ENCODE measurements at places on chromosomes 1 and 21.

DNA sequence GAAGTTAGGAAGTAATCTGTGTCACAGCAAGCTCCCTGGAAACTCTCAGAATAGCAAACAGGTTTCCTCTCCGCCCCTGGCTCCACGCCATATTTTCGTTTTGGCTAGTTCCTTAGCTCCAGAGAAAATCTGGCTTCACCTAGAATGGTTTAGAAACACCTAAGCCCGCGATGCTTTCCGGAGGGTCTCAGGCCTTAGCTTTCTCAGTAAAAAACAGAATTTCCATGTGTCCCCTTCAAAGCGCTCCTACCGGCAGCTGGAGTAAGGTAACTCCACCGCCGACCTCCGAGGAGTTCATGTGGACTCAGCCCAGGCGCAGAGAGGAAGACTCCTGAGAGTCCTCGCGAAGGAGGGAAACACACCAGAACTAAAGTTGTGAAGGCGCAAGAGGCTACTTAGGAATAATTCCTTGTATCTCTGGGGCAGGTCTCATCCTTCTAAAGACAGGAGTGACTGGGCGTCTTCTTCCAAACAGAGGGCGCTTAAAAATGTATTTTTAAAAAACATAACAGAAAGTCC lies 406 bp downstream of the KIAA0040 start:
- DNase-seq: no peak

DNA sequence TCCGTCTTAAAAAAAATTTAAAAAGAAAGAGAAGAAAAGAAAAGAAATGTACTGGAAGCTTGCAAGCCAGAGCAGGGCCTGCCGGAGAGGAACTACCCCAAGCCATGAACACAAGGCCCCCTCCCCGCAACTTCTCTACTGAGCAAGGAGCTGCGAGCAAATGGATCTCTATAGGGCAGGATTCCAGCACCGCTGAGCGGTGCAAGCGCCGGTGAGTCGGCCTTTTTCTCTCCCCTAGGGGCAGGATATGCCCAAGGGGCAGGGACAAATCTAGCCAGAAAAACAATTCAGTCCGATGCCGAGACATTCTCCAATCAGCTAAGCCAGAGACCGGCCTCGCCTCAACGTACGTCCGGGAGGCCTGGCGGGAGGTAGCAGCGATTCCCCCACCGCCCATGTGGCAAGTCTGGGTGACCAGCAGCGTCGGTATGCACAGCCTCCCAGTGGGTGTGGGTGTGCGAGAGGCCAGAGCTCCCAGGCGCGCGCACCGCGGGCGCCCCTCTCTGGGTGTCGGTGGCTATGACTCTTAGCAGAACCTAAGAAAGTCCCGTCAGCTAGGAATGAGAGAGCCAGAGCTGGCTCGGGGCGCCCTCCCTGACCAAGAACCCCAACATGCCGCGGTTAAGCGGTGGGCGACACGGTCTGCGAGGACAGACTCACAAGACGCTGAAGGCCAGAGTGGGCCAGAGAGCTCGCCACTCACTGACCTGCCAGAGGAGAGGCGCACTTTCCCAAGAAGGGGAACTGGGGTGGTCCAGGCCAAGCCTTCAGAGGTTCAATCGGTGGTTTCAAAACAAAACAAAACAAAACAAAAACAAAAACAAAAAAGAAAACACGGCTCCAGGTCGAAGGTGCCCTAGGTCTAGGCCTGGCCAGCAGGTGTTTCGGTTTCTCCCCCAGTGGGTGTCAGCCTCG lies 1.9 kb downstream of the CSMD2 start:
- DNase-seq: peak; percentile 77

GRCh38 chr1:21900766-21901472 lies 36.2 kb downstream of the HSPG2 start:
- no peak for DNase-seq

DNA sequence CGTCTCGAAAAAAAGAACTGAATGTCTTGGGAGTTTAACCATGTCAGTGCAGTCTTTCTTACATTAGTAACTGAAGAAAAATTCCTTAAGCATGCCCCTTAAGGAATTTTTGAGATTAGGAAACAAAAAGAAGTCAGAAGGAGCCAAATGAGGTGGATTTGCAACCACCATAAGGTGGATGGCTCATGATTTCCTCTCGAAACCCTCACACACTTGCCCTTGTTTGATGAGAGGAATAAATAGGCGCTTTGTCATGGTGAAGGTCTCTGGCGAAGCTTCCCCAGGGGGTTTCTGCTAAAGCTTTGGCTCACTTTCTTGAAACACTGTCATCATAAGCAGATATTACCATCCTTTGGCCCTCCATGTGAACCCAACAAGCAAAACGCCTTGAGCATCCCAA lies 68.2 kb downstream of the POFUT2 start:
- no peak for DNase-seq

DNA sequence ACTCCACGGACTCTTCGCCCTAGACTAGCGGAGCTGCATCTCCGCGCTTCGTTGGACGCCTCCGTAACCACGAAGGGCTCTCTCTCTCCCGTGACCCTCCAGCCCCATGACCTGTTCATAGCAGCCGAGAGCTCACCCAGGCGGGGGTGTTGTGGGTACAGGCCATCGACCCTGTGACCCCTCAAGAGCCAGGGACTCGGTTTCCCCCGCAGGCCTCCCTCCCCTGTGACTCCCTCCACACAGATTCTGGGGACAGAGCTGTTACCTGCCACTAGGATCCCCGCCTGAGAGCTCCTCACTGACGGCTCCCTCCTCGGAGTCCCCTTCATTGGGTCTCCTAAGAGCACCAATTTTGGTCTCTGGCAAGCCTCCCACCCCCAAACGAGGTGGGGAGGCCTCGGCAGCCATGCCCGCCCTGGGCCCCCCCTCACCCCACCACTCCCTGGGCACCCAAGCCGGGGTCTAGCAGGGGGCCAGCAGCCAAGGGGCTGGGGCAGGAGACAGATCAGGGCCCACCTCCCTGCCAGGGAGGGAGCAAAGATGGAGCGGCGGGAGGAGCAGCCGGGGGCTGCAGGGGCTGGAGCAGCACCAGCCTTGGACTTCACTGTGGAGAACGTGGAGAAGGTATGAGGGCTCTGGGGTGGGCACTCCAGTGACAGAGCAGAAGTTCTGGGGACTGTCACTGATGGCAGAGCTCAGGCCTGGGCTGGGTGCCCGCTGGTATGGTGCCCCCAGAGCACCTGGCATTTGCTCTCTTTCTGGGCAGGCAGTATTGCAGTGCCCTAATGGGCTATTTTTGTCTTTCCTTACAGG lies 517 bp downstream of the IPO13 start:
- no peak for DNase-seq

DNA sequence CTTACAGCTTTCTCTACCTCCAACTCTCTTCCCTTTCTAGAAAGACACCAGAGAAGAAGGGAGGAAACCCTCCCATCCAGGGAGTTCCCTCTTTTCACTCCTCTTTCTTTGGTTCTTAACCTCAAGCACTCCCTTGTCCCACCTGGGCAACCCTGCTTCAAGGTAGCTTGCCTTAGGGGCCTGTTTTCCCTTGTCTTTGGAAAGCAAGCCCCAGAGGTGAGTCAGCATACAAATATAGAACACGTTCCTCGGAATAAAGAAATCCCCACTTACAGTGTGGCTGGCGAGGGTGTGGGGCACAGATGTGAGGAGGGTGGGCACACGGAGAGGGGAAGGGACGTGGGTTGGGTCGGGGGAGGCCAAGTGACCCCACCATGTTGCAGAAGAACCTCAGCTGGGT lies 26.1 kb upstream of the KCNE2 start:
- no peak for DNase-seq

- peak; percentile 90 for DNase-seq
Measured at GRCh38 chr1:32612189-32612881, 38.0 kb downstream of the ZBTB8OS start.

DNA sequence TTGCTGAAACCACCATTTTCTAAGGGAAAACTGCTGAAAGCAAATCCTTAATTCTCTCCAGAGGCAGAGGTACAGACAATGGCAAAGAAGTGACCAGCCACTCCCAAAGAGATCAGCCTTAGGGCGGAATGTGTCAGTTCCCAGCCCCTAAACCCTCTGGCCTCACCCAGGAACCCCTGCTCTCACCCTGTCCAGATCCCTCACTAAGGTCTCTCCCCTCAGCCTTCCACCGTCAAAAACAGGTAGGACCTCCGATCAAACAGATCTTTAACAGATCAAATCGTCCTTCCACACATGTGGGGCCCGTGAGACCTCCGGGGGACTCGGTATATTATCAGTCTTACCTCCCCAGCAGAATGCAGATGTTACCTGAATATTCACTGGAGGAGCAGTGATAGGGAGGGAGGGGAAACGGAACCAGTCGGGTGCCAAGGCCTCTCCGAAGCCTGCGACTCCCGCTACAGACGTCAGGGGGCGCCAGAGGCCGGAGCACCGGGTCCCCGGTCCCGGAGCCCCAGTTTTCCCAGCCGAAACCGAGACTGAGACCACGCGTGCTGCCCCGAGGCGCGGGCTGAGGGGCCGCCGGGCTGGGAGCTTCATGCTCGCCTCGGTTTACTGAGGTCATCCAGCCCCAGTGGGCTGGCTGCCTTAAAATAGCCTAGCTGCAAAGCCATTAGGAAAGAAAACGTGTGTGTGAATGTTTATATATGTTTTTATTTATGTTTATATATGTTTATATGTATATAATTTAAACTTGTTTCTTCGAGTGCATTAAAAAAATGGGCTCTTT lies 23.6 kb downstream of the GPA33 start:
- DNase-seq: peak; percentile 93

DNA sequence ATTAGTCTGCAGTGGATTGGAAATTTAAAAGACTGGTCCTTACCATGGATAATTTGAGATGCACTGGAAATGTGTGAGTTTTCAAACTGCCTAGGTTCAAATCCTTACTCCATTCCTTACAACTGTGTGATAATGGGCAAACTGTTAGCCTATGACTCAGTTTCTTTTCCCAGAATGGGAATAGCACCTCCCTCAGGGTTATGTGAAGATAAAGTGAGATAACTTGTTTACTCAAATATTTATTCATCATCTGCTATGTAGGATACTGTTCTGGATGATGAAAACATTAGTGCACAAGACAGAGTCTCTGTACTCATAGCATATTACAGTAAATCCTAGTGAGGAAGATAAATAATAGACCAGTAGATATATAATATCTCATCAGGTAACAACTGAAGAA lies 28.6 kb downstream of the LRIG2 start:
- DNase-seq: no peak

DNA sequence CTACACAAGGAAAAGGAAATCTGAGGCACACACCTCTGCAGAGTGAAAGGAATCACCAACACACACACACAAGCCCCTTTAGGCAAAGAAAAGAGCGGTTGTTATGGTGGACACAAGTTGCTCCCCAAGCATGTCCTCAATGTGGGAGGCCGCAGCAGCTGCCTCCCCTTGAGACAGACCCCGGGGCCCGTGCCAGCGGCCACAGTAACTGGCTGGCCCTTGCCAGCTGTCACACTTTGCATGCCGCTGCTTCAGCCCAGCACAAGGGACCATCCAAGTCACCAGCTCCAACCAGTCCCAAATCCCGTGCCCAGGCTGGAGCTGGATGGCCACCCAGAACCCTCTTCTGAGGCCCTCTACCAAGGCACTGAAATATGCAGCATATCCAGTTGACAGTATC lies 2.9 kb upstream of the OLIG1 start:
- DNase-seq: no peak

DNA sequence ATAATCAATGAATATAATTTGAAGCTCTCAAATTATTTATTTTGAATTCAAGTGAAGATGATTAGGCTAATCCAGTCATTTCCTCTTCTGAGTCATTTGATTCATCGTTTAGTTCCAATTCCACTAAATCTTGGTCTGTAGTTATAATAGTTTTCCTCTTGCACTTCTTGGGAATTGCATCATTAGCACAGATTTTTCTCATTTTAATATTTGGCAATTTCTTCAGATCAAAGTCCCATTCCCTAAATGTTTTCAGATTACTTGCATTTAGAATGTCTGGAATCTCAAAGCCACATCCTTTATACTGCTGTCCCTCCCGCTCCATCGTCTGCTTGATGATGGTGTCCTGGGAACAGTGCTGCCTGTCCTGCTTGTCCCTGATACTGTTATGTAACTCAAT lies 43.5 kb downstream of the MAST2 start:
- DNase-seq: no peak

GRCh38 chr1:11175461-11175860 lies 13.7 kb upstream of the ANGPTL7 start:
- DNase-seq: no peak

DNA sequence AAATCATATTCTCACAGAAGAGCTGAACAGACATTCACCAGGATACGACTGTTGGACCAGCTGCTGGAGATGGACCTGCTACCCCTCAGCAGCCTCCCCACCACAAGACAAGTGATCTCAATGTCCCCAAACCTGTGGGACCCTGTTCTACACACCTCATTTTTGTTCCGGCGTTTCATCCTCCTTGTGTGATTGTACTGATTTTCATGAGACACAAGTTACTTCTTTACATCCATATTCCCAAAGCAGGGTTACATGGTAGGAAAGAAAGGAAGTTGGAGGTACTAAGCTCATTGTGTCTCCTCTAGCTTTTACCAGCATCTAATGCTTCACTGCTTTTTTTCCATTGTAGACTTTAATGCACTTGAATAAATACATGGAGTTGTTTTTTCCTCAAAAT lies 8.7 kb downstream of the ADAMTS1 start:
- DNase-seq: no peak

- DNase-seq: no peak
Measured at GRCh38 chr1:212207822-212208520, 77.2 kb upstream of the PPP2R5A start.

GRCh38 chr1:204201348-204202040 lies 5.2 kb upstream of the KISS1 start:
- DNase-seq: no peak

GRCh38 chr1:151512801-151513625 lies 1.8 kb downstream of the CGN start:
- DNase-seq: no peak

DNA sequence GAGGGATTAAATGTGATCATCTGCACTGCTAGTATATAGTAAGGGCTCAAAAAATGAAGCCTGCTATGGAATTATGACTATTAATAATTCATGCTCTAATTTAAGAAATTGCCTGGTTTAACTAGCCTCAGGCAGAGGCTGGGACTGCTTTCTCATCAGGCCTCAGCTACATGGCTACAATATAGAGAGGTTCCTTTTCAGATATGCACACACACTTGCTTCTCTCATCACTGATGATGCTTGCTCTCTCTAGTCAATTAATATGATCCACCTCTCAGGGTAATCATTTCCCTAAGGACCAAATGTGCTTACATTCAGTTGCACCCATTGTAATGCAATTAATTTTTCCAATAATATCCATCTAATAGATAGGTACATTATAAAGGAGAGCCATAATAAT lies 324.9 kb upstream of the ST6GALNAC5 start:
- no peak for DNase-seq

DNA sequence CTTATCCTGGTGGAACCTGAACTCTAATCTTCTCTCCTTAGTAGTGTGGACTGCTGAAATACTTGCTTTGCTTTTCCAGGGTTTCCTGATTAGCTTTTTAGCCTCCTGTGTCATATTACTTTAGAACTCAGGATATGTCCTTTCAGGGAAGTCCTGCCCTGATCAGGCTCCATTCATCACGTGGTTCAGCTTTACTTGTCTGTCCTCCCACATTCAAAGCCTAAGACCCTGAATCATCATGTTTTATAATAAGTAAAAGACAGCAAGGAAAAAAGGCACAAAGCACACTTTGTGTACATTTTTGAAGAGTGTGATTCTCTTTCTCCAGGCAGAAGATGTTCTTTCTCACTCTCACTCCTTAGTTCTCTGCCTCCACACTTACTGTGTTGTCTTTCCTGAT lies 70.6 kb downstream of the PATJ start:
- DNase-seq: no peak

GRCh38 chr1:200749090-200749489 lies 10.4 kb downstream of the CAMSAP2 start:
- DNase-seq: no peak

GRCh38 chr1:23634840-23635651 lies 56.6 kb upstream of the RPL11 start:
- peak; percentile 40 for DNase-seq

All from glutamatergic neuron (in vitro differentiated cells).